NCI-H510A treated with DMSO at 0.1 percent for 48 hours (cell line): ENCODE measurements at places on chromosomes 1 and 21.

DNA sequence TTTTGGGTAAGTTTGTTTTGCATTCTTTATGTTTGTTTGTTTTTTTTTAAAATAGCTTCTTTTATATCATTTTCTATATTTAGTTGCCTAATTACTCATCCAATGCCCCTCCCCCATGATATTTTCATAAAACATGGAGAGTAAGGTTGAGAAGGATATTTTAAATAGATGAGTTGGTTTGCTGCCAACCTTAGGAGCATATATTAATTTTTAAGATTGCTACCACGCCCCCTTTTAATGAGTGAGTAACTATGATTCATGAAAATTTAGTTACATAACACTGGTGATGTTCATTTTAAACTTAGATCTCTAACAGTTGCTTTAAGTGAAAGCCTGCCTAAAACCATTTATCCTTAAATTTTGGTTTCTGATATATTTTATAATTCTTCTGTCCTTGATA is 18.7 kb downstream of the TMEM50A start:
- DNase-seq = no peak

DNA sequence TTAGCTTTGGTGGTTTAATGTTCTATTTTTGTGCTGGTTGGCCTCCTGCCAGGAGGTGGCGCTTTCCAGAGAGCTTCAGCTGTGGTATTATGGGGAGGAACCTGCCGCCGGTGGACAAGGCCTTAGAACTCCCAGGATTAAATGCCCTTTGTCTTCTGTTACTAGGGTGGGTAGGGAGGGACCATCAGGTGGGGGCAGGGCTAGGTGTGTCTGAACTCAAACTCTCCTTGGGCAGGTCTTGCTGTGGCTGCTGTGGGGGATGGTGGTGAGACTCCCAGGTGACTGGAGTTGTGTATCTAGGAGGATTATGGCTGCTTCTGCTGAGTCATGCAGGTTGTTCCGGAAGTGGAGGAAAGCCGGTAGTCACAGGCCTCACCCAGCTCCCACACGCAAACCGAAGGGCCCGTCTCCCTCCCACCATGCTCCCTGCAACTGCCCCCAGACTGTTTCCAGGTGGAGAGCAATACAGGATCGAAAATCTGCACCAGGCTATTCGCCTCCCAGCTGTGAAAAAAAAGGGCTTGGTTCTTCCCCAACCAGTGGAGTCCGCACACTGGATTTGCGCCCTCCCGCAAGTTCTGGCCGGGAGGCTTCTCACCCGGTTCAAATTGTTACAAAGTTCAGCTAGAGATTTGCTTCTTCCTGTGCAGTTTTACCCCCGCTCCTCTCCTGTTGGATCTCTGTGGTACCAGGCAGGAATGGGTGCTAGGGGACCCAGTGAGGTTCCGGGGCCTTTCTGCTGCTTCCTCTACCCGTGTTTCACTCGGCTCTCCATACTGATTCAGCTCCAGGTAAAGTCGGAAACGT is 220.5 kb downstream of the CENPF start:
- DNase-seq = no peak

- no peak for DNase-seq
These were observed 1.6 kb downstream of the EPS8L3 start for GRCh38 chr1:109762039-109762585.

- no peak for DNase-seq
These were observed 39.5 kb downstream of the TOR3A start for GRCh38 chr1:179121159-179121938.

GRCh38 chr1:59978026-59978425 is 51.5 kb upstream of the CYP2J2 start:
- no peak for DNase-seq

- DNase-seq = no peak
These were observed 23.7 kb downstream of the SKI start for GRCh38 chr1:2251786-2252185.

GRCh38 chr1:224501836-224502235 is 67.2 kb upstream of the WDR26 start:
- DNase-seq = no peak

- no peak for DNase-seq
These were observed 9.2 kb upstream of the KCNQ4 start for GRCh38 chr1:40774266-40774998.

- DNase-seq = no peak
These were observed 120.9 kb upstream of the MAGI3 start for GRCh38 chr1:113269168-113269963.

GRCh38 chr1:22747021-22747734 is 36.5 kb downstream of the EPHB2 start:
- DNase-seq = no peak

DNA sequence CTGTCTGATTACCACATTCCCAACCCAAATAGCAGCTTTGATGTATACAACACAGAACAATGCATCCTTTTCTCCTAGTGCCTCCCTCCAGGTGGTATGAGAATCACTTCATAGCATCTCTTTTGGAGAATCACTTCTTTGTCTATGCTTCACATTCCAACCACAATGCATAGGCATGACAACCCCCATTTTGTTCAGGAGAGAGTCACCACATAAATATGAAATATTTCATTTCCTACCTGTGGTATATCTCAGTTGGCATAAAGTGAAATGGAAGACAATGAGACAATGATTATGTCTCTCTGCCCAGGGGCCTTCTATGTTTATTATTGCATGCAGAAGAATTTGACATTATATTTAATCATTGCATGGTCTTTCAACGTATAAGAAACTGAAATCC is 112.2 kb downstream of the BRINP2 start:
- no peak for DNase-seq
